ENCODE measurements at places on chromosomes 1 and 21.
A peak's percentile ranks its signal among the peaks of the same experiment; 100 is the strongest.

DNA sequence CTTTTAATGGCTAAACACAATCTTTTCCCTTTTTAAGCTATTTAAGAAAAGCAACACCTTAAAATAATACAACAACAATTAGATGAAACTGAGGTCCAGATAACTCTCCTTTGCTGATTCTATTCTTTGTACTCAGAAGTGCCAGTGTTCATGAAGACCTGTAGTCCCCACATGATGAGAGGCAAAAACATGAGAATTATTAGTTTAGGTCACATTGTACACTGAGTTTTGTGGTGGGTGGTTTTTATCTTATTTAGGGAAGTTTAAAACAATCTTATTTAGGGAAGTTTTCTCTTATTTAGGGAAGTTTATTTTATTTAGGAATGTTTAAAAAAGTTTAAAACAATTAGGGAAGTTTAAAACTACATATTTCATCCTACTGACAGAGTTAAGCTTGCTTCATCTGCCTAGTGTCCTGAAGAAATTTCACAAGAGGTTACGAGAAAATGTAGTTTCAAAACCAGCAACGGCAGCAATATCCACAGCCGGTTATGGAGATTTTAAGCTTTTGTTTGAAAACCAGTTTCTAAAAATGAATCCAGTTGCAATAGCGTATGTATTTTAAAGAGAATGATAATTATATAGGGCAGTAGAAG is 7.8 kb upstream of the OR14I1 start:
- no peak for DNase-seq

- no peak for DNase-seq
Measured at GRCh38 chr21:32494934-32495709, 82.6 kb downstream of the EVA1C start.

DNA sequence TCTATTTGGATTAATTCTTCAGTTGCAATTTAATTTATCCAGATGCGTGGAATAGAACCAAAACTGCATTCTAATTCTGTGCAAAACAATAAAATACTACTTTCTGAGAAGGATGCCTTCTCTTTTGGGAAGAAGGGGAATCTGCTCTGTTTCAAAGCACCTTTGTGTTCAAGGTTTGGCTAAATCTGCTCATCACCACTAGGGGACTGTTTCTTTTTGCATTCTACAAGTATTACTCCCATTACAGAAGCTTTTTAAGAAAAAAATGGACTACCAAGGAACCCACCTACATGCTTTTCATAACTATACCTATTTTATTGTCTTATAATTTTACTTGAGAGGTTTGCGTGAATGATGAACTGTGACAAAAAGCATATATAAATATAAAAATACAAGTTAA is 18.2 kb downstream of the MRPS6 start:
- no peak for DNase-seq

GRCh38 chr1:20033420-20033819 is 36.6 kb upstream of the PLA2G5 start:
- DNase-seq: no peak

DNA sequence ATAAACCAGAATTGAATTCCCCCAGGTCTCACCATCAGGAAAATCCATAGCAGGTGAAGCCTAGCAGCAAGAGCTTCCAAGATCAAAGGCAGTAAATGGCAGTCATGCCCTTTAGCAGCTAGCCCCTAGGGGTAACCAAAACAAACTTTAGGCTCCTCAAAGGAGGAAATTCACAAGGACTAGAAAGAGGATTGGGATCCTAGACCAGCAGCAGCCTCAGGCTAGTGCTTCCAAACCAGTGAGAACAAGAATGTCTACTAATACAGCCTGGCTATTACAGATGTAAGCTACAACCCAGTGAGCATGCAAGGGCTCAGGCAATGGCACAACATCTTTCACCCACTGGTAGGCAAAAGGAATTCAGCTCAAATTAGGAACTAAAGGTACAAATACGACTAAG is 11.1 kb upstream of the RIMKLA start:
- DNase-seq: no peak

GRCh38 chr1:175089136-175089718 is 21.6 kb downstream of the TNN start:
- no peak for DNase-seq

DNA sequence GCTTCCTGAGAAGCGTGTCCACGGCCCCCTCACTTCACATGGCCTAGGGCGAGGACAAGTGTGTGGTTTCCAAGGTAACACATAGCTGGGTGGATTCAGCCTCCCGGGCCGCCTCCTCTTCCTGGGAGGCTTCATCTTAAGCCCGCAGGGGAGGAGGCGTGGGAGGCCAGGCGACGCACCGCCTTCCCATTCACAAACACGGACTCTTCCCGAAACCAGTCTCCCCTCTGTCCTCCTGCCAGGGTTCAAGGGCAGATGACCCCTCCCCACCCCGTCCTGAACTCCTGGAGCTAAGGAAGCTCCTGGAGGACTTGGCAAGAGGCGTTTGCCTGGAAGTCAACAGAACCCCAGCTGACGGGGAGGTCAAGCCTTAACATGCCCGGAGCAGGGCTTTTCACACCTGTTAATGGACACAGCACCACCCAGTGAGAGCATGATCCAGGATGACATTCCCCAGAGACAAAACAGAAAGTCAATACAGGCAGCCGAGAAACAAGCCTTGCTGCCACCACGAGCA is 56.7 kb downstream of the KCNN3 start:
- no peak for DNase-seq

GRCh38 chr1:67575861-67576260 is 109.1 kb upstream of the GADD45A start:
- DNase-seq: no peak

- no peak for DNase-seq
Measured at GRCh38 chr1:222920169-222920568, 105.3 kb downstream of the DISP1 start.

DNA sequence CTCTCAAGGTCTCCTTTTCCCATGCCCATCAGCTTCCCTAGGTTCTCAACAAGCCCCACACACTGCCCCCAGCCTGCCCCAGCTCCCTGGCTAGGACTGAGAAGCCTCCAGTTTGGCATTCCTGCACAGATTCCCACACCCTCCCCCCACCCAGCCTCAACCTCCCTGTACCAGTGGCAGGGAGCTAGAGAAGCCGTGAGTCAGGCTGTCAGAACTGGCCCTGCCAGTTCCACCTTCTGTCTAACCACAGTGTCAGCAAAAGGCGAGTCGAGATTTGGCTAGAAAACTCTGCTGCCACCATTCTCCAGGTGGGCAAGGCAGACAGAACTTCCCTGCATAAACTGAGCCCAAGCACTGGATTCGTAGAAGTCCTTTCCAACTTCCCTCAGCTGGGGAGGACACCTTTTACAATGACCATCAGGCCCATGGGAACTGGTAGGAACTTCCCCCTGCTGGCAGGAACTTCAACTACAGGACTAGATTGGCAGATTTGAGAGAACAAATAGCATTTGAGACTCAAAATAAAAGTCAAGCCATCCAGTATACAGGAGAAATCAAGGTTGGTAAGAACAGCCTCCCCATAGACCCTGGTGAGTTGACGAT is 31.0 kb downstream of the TNNT2 start:
- DNase-seq: no peak

GRCh38 chr1:100703052-100703451 is 16.5 kb upstream of the VCAM1 start:
- DNase-seq: no peak

DNA sequence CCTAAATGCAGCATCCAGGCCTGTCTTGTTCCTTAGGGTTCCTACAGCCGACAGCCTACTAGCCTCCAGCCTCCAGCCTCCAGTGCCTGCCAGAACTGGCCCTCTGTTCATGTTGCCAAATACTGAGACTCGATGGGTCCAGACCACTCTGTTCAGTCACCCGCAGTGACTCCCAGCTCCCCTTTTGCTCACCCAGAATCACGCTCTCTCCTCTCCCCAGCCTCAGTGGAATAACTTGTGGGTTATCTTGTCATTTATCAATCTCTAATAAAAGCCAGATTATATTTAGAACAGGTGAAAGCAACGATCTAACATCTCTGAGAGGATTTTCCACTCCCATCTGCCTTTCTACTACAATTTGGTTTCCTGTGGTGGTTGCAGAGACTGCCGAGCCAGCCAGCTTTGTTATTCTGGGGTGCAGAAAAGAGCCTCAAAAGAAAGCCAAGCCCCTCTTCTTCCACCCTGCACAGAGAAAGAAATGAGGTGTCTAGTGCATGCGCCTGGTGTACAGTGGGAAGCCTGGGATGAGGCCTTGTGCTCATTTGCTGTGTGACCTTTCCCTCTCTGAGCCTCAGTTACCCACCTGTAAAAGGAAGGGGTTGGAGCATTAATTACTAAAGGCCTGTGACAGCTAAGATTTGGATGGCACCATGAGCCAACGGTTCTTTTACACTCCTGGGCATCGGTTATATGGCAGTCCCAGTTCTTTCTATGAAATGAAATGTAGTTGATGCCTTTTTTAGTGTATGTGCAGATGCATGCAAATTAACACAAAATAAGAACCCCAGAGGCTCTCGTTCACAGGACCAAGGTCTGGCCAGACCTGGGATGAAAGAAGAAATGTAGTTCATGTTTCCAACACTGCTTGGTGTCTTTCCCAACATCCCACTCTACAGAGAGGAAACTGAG is 42.9 kb upstream of the ID3 start:
- no peak for DNase-seq

DNA sequence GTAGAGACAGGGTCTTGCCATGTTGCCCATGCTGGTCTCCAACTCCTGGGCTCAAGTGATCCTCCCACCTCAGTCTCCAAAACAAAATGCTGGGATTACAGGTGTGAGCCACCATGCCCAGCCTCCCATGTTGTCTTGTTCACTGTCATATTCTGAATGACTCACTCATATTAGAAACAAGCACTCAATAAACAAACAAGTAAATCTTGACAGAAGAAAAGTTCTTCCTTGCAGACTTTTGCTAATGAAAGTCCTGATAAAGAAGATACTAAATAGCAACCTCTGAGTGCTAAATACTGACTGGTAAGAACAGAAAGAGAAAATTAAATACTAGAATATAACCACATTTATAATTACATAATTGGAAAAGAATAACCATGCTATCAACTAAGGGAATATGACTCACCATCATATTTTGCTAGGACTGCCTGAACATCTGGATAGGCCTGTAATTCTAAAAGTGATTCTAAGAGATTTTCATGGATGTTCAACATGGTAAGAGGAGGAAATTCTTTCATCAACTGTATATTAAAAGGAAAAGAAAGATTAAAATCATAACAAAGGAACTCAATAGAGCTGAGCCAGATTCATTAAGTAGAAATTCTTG is 37.3 kb downstream of the ST7L start:
- DNase-seq: no peak

DNA sequence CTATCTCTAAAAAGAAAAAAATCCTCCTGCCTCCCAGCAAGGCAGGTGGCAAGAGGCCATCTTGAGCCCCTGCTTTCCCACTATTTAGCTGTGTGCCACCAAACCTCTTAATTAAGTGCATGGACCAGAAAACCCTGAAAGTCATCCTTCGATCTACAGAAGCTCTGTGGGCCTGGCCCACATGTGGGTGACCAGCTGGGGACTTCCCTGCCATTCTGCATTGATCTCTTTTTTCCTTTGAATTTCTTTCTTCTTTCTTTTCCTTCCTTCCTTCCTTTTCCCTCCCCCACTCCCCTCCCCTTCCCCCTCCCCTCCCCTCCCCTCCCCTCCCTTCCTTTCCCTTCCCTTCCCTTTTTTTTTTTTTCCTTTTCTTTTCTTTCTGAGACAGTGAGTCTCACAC is 38.0 kb downstream of the KIF21B start:
- no peak for DNase-seq

- no peak for DNase-seq
Measured at GRCh38 chr1:228294717-228295116, 86.9 kb downstream of the OBSCN start.

GRCh38 chr1:15848143-15848928 is 829 bp downstream of the SPEN start:
- DNase-seq: peak; percentile 17

GRCh38 chr1:88701275-88701674 is 17.2 kb downstream of the PKN2 start:
- no peak for DNase-seq

- DNase-seq: peak; percentile 66
Measured at GRCh38 chr1:2233997-2234761, 6.1 kb downstream of the SKI start.

GRCh38 chr1:186531561-186532165 is 70.7 kb upstream of the PDC start:
- no peak for DNase-seq

DNA sequence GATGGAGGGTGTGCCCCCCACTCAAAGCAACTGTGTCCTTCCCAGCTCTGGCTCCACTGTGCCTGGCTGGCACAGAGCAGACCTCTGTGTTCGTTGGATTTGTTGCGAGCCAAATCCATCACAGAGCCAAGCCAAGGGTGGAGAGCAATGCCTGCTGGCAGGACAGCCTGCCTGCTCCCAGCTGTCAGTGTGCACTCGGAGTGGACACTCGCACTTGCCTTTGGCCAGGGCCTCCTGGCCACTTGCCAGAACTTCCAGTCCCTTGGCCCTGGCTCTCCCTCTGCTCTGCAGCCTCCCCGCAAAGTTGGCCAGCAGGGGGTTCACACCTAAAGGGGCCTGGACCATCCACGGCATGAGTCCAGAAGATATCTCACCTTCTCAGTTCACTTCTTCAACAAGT is 16.4 kb downstream of the HEYL start:
- no peak for DNase-seq

DNA sequence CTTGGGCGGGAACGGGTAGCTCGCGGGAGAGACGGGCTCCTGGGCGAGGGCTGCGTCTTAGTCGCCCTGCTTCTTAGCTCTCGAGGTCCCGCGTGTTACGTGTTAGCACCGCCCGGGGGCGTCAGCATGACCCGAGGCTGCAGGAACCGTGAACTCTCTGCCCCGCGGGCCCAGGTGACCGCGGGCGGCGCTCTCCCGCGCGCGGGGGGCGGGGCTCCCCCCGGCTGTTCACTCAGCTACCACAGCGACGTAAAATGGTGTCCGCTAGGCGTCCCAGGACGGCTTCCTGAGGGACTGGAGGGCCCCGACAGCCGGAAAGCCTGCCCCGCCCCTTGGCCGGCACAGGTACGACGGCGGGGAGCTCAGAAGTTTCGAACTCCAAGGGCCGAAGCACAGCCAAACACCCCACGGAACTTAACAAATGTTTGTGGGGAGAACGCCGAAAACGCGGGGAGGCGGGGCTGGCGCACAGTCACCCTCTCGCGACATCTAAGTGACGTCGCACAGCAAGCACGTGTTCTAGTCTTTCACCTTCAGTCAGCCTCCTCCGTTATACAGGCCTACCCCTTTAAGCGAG is 780 bp upstream of the RBM15 start:
- peak; percentile 90 for DNase-seq

- DNase-seq: no peak
Measured at GRCh38 chr1:95176861-95177260, 57.1 kb upstream of the RWDD3 start.

GRCh38 chr1:48619539-48619938 is 147.5 kb upstream of the SPATA6 start:
- DNase-seq: no peak

GRCh38 chr1:235108876-235109275 is 19.8 kb downstream of the TOMM20 start:
- no peak for DNase-seq

- DNase-seq: no peak
Measured at GRCh38 chr1:156601892-156602291, 613 bp upstream of the GPATCH4 start.

DNA sequence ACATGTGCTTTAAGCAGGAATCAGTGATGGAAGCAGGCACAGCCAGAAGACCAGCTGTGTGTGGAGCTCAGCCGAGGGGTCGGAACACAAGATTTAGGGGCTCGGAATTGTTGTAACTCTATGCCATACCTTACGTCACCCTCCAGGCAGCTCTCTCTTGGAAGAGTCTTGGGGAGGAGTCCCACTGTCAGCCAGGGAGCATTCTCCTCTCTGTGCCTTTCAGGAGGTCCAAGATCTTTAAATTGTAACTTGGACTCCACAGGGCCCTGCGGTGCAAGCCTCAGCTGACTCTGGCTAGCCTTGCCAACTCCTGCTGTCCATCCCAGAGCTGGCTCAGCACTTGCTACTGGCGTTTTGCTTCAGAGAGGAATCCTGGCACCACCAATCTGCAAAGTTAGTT is 26.4 kb upstream of the ROR1 start:
- DNase-seq: no peak
